ENCODE measurements at places on chromosomes 13 and 19.

DNA sequence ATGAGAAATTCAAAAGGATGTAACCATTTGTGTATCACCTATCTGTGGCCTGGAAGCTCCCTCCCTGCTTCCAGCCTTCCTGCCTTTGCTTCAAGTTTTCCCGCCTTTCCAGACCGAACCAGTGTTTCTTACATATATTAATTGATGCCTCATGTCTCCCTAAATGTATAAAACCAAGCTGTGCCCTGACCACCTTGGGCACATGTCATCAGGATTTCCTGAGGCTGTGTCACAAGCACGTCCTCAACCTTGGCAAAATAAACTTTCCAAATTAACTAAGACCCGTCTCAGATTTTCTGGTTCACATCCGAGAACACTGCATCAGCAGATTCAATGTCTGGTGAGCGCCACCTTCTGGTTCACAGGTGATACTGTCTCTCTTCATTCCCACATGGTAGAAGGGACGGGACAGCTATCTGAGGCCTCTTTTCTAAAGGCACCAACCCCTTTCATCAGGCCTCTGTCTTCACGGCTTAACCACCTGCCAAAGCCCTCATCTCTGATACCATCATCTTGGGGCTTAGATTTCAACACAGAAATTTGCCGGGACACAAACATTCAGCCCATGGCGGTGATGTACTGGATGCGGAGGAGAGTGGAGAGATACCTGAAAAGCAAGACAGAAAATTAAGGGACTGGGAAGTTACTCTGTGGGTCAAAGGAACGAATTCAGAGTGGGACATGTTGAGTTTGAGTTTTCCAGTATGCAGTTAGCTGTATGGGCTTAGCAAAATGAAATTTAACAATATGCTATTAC lies 58.7 kb upstream of the PABPC3 start:
- peak; percentile 44 for DNase-seq

DNA sequence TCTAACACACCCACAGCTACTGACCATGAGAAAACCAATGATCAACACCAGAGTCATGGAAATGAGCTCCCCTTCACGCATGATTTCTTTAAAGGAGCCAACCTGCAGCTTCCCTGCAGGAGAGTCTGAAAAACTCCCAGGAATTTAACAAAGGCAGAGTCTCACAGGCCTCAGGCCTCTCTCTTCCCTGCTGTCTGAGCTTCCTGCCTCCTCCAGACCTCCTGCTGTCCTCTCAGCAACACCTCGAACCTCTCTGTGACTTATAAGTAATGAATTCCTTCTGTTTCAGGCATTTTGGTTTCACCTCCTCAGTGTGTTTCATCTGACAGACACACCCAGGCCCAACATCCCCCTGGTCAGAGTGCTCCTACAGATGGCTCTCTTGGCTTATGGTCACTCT lies 1044.4 kb downstream of the UQCRFS1 start:
- DNase-seq: no peak

DNA sequence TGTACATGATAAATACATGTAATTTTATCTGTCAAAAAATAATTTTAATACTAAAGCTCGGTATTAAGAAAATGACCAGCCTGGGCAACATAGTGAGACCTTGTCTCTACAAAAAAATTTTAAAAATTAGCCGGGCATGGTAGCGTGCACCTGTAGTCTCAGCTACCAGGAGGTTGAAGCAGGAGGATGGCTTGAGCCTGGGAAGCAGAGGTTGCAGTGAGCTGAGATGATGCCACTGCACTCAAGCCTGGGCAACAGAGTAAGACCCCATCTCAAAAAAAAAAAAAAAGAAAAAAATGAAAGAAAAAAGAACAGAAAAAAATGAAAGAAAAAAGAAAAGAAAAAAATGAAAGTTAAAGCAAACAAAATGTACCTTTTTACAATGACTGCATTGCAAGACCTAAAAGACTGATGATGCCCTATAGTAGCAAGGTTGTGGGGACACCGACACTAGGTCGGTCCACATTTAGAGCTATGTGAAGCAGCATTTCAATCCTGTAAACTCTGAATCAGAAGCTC lies 5.3 kb downstream of the ZFP14 start:
- no peak for DNase-seq

GRCh38 chr13:114264886-114265611 lies 16.4 kb upstream of the UPF3A start:
- no peak for DNase-seq

DNA sequence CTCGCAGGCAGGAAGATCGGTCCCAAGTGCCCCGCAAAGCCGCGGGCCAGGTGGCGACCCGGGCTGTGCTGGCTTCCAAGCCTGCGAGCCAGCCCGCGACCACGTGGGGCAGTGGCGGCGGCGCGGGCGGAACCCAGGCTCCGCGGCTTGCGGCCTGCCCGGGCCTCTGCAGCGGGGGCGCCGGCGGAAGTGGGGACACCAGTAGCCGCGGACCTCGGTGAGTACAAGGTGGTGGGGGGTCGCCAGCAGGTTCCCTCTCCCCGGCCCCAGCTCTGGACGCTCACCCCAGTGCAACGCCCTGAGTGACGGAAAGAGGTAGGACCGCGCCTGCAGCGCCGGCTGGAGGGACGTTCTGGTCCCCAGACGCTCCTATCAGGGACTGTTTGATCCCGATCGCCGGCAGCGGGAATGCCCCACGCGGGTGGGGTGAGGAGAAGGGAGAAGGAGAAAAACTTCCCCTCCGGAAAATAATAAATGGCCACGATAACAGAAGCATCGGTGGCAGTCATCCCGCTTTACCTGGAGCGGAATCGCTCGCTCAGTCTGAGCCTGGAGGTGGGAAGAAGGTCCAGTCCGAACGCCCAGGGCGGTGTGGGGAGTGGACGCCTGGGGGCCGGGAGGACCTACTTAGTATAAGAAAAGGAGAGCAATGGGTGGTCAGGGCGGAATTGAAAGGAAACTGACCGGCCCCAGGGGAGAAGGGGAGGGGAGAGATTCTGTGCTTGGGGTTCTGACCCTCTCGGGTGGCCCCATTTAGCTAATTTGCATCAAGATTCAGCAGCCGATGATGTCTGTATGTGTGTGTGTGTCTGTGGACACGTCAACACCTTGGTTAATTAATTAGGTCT lies at the start of gene GEMIN7:
Gene GEMIN7, plus strand, starts transcription at position 198 of the 848 bp plus-strand sequence. CDS start 10,855 bp downstream, outside the sequence.
- DNase-seq: peak; percentile 77

DNA sequence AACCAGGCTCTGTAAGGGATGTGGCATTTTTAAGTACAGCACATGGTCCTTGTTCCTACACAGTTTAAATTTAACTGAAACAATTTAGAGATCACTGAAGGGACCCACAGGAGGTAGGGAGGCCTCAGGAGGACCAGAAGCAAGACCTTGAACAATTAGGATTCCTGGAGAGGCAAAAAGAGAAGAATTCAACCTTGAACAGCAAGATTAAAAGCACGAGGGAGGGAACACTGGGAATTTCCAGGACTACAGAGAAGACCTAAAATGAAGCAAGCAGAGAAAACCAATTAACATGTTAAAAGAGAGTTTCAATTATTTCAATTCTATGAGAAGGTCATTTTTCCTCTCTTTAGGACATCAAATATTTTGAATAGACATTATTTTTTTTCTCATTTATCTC lies 160.3 kb downstream of the KCTD12 start:
- DNase-seq: no peak

GRCh38 chr13:32911506-32911905 lies 104.7 kb upstream of the KL start:
- peak; percentile 55 for DNase-seq

DNA sequence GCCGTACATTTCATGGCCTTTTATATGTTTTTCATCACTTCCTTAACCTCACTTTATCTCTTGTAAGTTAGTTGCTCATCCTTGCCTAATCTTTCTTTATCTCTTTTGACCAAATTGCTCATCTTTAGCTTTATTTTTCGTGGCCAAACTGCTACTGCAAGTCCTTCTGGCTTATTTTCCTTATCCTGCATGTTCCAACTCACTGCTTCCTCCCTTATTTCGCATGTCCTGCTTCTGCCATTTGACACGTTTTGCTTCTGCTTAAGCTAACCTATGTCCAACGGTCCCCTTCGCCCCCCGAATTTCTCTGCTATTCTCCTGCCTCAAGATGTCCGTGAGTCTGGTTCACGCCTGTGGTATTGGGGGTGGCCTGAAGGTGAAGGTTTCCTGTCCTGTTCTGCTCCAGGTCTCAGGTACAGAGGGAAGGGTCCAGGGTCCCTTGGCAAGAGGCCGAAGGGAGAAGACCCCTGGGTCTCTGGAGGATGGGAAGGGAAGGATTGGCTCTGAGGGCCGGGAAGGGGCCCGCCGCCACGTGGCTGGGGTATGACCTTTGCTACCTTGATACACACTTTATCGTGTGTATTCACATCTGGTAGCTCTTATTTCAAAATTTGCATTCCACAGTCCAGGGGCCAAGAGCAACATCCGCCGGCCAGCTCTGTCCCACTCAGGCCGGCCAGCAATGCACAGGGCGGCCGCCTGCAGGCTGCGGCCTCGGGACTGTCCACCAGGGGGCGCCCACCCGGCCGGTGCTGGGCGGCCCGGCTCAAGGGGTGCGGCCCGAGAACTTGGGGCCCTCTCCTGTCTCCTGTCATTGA lies 2.9 kb upstream of the C19orf85 start:
- DNase-seq: peak; percentile 68

DNA sequence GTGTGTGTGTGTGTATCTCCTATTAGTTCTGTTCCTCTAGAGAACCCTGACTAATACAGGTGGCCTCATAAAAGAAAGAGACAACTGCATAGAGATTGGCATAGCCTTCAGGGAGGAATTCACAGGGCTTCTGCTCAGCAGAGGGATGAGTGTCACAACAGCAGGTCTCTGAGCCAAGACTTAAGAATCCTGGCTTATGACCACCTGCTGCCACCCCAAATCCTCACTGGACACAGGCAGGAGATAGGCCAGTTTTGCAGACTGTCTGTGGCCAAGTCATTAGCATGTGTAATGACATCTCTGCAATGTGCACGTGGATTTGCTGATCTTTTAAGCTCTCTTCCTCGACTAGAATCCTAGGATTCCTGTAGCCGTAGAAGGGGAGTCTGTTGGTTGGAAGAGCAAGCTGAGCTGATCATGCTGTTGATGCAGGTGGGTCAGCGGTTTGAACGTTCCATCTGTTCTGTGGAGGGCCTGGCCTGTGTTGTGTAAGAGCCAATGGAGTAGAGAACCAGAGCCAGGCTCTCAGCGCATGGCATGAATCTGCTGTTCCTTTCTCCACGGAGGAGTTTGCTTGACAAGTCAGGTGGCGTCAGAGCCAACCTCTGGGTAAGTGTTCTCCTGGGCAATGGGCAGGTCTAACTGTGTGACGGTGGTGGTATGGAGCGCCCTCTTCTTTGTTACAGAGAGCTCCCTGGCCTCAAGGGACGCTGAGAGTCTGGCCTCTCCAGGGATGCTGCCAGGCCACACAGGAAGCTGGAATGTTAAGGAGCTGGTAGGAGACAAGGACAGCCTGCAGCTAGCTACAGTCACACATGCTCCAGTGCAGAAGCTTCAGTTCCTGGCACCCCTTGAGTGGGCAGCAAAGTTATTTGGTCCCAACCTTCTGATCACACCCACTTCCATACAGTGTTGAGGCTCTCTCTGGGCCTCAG lies 503.1 kb downstream of the FOXO1 start:
- peak; percentile 40 for DNase-seq

DNA sequence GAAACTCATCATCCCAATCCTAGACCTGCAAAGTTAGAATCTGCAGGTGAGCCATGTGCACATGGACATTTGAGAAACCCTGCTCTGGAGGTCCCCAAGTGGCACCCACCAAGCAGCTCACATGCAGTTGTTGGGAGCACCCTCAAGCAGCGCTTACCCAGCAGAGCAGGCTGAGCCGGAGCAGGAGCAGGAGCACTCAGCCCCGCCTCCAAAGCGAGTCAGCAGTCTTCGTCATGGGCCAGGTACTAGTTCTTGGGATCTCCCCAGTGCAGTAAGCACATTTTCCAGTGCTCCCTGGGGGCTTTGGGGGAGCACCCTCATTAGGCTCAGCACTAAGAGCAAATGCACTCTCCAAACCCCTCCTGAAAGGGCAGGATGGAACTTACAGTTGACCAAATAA lies 572.7 kb downstream of the IRS2 start:
- DNase-seq: no peak

- DNase-seq: peak; percentile 20
Observed at GRCh38 chr13:23348262-23349127, 85.0 kb downstream of the SACS start.

DNA sequence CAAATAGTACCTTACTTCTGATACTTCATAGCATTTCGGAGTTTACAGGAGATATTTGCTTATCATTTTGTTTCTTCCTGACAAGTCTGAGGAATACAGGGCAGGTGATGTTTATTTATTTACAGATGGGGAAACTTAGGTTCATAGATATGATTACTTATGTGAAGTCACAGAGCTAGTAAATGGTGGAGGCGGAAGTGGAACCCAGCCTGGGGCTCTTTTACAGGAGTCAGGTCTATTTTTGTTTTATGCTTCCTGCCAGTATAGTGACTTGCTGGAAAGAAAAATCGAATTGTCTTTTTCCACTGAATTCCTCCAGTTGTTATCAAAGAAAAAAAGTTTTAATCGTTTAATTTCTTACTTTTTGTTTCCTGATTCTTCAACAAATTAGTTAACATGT lies 66.5 kb downstream of the DGKH start:
- DNase-seq: peak; percentile 19

- no peak for DNase-seq
Observed at GRCh38 chr19:3494559-3494958, 5.9 kb downstream of the DOHH start.
